ENCODE measurements at places on chromosomes 6 and 20. TPM values are rescaled to one million over a fixed set of nuclear protein-coding genes. Genes with fewer than 3 reads are reported as not detected.

GRCh38 chr6:148069256-148069655 is 273.4 kb upstream of the SASH1 start:
- no peak for DNase-seq

Gene BPI
- not detected for total RNA-seq

Gene AGER
- total RNA-seq: 18.7 TPM

DNA sequence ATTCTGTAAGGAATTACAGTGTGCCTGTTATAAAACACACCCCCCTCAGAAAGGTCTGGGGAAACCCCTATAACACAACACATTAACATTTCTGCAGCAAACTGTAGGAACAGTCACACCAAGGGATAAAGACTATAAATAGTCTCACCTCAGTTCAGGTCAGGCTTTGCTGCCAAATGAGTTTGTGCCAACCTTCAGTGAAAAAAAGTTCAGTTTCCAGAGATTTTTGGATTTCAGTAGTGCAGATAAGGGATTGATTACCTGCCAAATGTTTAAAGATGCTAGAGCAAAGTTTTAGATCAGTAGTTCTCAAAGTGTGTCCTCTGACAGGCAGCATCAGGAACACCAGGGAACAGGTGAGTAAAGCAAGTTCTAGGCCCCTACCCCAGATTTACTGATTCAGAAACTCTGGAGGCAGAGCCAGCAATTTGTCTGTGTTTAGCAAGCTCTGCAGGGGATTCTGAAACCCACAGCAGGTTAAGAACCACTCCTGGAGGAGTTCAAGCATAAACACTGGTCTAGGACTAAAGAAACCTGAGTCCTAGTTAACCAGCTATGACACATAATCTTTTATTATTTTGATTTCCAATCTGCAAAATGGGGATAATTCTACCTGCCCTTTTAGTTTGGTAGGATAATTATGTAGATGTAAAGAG is 111.0 kb downstream of the RCAN2 start:
- no peak for DNase-seq

Gene TREM1
- not detected for total RNA-seq

DNA sequence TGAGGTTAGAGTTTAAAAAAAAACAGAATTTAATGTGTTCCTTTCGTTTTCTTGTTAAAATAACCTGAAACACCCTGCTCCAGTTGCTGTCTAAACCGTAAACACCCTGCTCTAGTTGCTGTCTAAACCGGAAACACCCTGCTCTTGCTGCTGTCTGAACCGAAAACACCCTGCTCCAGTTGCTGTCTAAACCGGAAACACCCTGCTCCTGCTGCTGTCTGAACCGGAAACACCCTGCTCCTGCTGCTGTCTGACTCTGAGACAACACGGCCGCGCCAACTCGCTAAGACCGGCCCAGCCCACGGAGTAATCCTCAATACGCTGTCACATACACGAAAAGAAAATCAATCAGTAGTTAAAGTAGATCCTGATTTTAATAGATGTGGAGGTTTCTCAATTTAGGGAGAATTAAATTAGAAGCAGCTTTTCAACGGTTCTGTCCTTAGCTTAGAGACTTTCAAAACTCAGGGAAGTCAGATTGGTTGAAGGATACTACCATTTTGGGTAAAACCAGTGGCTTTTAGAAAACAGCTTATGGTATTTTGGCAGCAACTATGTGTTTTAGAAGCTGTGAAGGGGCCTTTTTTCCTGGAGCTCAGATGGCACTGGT is 98.3 kb downstream of the RAMACL start:
- peak; percentile 90 for DNase-seq

GRCh38 chr6:80623066-80623815 is 516.8 kb downstream of the BCKDHB start:
- DNase-seq: no peak

- no peak for DNase-seq
These were observed 21.2 kb upstream of the ELOVL5 start for GRCh38 chr6:53369876-53370515.

DNA sequence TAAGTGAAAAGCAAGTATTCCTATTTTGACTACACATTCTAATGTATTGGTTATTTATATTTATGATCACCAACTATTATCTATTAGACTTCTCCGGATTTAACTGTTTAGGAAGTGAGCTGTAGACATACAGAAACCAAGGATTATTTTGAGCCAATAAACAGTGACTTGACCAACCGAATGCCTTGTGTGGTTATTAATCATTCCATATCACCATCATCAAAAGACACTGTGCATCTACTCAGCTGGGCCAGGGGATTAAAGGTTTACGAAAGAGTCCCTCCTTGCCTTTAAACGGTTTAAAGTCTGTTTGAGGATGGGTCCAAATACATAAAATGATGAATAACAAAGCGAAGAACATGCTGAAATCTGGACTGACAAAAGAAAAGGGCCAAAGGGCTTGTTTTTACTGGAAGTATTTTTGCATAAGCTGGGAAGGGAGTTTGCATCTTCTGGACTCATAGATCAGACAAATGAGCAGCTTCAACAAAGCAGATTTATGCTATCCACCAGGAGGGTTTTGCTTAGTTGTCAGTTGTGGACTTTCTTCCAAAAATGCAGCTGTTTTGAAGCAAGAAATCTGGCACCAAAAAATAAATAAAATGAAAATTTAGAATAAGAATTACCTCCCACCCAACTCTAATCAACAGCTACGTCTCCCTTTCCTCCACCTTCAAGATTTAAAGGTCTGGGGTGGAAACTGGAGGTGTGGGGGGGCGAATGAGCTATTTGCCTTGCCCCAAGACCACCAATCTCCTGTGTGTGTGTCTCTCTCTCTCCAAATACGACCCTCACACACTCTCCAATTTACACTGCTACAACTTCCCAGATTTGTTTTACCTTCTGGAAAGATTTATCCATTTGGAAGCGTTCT is 33.6 kb upstream of the ID4 start:
- peak; percentile 79 for DNase-seq

DNA sequence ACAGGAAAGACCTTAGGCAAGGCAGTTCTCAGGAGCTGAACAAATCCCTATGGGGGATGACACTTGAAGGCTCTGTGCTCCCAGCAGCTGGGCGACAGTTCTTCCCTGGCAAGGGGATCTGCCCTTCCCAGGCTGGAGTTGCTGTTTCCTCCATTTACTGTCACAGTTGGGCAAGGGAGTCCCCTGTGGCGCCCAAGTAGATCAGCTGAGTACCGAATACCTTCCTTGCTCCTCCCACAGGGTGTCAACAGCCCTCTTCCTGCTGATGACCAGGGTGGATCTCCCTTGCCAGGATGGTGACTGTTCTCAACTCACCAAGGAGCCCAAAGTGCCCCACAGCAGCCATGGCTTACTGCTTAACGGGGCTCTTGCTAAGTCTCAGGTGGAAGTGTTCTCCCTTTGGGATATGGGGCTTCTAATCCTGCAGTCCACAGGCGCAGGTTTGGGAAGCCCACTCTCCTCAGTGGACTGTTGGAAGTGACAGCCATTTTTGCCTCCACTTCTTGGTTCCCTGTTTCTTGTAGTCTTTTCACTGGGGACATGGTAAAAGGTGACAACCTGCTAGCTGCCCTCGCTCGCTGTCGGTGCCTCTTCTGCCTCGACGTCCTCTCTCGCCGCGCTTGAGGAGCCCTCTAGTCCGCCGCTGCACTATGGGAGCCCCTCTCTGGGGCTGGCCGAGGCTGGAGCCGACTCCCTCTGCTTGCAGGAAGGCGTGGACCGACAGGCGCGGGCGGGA is 5.7 kb upstream of the PSMG4 start:
- no peak for DNase-seq

Gene EFCAB8
- total RNA-seq: 0.45 TPM

GRCh38 chr20:15033269-15033668 is 695.9 kb upstream of the FLRT3 start:
- peak; percentile 16 for DNase-seq

- no peak for DNase-seq
These were observed 104.8 kb upstream of the MC3R start for GRCh38 chr20:56143759-56144158.

Gene SMOC2
- total RNA-seq: 520 TPM

- no peak for DNase-seq
These were observed 93.6 kb downstream of the PLCB1 start for GRCh38 chr20:8225658-8226057.

DNA sequence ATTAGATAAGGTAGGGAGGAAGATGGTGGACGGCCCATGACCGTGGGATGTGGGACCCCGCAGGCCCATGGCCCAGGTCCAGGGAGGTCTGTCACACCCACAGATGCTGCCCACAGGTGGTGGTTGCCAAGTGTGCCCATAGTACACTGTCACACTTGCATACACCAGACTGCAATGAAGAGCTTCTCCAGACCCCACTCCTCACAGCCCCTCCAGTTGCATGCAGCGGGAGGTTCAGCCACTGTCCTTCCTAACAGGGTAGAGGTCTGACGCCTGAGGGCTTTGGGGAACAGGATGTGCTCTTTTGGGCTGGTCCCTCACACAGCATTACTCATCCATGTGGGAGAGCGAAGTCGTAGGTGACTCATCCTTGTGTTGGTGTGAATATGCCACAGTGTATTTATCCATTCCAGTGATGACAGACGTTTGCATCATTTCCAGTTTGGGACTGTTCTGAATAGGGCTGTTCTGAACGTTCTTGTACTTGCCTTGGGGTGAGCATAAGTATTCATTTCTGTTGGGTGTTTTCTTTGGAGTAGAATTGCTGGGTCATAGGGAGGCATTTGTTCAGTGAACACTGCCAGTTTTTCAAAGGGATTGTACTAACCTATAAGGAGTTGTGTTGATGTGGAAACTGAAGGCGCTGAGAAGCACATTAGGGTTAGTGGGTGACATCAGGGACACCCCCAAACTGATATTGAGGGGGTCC is 10.1 kb upstream of the PYGB start:
- DNase-seq: no peak

DNA sequence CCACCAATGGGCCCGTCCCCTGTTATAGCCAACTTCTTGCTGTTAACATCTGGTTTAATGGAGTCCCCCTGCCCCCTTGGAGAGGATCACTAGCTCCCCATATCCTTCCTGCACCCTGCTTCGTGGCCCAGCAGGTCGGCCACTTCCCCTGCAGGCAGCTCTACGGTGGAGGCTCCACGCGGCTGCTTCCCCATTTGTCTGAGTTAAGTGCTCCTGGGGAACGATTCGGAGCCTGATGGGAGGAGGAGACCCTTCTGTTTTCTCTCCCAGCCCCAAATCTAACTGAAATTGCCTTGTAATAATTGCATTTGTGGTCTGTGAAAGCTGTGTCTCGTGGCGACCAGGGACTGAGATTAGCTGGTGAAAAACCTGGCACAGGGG is 74.6 kb downstream of the SULF2 start:
- DNase-seq: no peak

DNA sequence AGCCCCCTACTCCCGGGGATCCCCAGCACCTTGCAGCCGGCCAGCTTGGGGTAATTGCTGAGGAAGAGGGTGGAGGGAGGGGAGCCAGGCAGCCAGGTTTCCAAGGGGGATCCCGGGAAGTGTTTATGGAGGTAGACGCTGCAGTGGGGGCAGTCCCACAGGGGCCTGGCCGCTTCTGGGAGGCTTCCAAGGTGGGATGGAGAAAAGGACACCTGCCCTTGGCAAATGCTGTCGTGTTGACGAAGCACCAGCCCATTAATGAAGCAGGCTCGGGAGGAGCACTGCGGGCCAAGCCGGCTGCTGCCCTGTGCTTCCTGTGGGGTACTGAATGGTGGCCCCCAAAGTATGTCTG is 82.4 kb downstream of the TMEM242 start:
- no peak for DNase-seq

DNA sequence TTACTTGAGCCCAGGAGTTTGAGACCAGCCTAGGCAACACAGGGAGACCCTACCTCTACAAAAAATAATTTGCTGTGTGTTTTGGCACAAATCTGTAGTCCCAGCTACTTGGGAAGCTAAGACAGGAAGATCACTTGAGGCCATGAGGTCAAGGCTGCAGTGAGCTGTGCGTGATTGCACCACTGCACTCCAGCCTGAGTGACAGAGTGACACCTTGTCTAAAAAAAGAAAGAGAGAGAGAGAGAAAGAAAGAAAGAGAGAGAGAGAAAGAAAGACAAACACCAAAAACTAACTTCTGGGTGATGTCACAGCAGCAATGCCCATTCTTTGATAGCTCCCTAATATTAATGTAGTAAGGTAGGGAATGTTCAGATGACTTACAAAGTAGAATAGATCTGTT is 20.4 kb downstream of the USP49 start:
- no peak for DNase-seq

DNA sequence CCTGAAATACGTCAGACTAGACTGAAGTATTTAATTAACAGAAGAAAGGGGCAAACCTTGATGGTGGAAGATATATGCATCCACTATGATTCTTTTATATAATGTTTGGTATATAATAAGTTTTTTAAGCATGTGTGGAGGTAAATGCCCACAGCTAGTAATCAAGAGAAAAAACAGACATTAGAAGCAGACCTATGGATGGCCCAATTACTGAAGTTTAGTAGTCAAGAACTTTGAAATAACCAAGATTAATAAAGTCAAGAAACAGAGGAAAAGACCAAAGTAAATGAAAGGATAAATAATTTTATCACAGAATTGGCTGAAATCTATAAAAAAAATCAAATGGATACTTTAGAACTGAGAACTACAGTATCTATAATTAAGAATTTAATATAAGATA is 15.3 kb downstream of the TTI1 start:
- no peak for DNase-seq

GRCh38 chr6:19999319-20000191 is 162.4 kb downstream of the ID4 start:
- DNase-seq: no peak

DNA sequence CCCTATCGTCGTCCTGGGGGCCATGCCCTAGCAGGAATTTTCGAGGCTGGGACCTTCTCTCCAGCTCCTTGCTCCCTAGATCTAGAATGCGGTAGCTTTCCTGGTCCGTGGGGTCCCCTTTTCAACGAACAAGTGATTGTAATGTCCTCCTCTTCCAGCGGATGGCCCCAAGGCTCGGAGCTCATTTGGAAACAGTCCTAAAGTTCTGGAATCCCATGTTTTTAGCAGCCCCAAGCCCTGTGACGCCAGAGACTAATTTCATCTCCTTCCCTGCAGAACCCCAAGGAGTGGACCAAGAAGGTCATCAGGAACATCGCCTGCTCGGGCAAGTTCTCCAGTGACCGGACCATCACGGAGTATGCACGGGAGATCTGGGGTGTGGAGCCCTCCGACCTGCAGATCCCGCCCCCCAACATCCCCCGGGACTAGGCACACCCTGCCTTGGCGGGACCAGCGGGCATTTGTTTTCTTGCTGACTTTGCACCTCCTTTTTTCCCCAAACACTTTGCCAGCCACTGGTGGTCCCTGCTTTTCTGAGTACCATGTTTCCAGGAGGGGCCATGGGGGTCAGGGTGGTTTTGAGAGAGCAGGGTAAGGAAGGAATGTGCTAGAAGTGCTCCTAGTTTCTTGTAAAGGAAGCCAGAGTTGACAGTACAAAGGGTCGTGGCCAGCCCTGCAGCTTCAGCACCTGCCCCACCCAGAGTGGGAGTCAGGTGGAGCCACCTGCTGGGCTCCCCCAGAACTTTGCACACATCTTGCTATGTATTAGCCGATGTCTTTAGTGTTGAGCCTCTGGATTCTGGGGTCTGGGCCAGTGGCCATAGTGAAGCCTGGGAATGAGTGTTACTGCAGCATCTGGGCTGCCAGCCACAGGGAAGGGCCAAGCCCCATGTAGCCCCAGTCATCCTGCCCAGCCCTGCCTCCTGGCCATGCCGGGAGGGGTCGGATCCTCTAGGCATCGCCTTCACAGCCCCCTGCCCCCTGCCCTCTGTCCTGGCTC is 48.5 kb downstream of the PYGB start:
- no peak for DNase-seq
